ENCODE measurements at places on chromosomes 7 and 10.

DNA sequence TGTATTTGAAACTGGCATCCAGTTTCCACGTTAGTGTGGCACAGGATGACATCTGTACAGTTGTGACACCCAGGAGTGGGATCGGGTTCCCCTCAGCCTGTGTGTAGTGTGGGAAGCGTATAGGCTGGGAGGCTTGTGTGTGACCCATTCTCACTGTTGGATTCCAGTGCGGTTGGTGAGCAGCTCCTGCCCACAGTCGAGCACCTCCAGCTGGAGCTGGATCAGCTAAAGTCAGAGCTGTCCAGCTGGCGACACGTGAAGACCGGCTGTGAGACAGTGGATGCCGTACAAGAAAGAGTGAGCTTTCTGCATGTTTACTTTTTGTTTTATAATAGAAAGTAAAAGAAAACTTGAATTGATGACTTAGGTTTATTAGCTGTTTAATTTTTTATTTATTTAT, 18.7 kb upstream of the GET4 start:
- DNase-seq: no peak

GRCh38 chr10:85995791-85996190, 370.8 kb downstream of the GRID1 start:
- DNase-seq: no peak

- DNase-seq: peak; percentile 86
Observed at GRCh38 chr7:74579800-74580685, 77.5 kb upstream of the GTF2I start.

DNA sequence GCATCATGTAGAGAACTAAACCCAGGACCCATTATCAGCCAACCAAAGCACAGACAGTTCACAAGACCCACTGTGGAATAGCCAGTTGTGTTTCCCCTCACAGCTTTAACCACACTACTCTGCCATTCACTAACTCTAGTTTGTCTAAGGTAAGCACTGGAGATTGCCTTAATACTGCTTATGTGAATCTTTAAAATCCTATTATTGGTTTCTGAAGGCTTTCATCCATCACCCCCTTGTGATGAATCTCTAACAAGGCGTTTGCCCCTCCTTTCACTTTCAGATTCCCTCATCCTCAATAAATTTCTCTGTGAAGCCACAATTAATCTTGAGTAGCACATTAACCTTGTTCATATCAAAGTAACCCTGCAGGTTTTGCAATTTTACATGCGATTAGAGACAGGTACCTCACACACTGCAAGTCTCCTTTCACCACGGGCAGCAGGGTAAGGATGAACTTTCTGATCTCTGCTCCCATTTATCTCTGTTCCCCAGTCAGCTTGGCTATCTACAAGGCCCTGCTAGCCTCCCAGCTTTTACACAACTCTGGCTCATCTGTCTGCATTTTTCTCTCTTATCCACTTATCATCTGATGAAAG, 785.6 kb downstream of the REEP3 start:
- no peak for DNase-seq

DNA sequence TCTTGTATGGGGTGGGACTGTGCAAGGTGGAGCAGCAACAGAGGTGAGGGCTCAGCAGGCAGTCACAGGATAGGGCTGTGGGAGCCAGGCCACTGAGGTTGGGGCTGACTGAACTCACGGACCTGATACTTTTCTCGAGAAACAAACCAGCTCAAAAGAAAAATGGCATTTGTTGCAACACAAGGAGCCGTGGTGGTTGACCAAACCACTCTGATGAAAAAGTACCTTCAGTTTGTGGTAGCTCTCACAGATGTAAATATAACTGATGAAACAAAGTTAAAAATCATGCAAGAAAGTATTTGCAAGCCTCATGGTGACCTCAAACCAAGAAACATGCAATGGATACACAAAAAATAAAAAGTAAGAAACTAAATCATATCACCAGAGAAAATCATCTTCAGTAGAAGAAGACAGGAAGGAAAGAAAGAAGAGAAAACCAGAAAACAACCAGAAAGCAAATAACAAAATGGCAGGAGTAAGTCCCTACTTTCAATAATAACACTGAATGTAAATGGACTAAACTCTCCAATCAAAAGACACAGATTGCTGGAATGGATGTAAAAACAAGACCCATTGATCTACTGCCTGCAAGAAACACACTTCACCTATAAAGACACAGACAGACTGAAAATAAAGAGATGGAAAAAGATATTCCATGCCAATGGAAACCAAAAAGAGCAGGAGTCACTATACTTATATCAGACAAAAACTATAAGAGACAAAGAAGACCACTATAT, 48.9 kb upstream of the DUSP5 start:
- no peak for DNase-seq

GRCh38 chr10:24382045-24382444, 173.1 kb downstream of the KIAA1217 start:
- no peak for DNase-seq

GRCh38 chr7:127872122-127872521, 159.1 kb downstream of the LRRC4 start:
- no peak for DNase-seq

DNA sequence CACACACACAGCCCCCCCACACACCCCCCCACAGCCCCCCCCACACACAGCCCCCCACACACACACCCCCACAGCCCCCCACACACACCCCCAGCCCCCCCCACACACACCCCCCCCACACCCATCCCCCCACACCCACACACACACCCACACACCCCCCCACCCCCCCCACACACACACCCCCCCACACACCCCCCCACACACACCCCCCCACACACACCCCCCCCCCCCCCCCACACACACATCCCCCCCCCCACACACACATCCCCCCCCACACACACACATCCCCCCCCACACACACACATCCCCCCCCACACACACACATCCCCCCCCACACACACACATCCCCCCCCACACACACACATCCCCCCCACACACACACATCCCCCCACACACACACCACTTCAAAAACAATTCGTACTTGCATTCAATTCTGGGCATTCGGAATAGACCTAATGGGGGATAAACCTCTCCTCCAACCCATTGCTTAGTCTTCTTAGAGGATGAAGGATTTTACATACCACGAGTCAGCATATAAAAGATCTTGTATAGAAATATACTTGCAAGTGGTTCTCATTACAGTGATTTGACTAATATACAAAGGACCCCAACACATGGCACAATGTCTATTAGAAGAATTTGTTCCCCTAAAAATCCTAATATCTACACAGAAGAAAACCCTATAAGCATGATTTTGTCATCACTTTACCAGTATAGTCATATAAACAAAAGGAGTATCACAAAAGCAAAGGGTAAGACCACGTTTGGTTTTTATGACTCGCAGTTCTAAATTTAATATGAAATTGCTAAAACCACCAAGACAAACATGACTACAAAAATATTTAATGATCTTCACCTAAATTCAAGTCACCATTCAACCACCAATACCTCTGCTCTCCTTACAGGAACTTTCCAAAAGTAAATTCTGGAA, 80.9 kb downstream of the DIP2C start:
- no peak for DNase-seq

DNA sequence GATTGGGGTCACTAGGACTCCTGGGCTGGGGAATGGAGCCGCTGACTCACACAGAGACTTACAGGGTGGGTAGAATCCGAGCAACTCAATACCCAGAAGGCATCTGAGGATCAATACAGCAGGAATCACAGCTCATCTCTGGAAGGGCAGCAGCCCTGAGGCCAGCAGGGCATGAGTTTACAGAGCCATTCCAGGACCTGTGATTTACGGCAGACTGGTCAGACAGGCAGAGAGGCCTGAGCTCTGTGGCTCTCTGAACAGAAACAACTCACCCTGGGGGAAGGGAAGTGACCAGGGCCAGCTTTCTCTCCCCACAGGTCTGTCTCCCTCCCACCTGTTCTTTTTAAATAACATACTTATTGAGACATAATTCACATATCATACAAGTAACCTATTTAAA, 88.2 kb upstream of the CXCL12 start:
- DNase-seq: no peak

GRCh38 chr10:30868611-30869010, 163.1 kb downstream of the ZNF438 start:
- DNase-seq: no peak

- DNase-seq: no peak
Observed at GRCh38 chr10:25692761-25693160, 241.3 kb upstream of the MYO3A start.
